ENCODE measurements at places on chromosomes 13 and 19.

GRCh38 chr19:7497292-7497691 lies 8.5 kb upstream of the PEX11G start:
- DNase-seq, result no peak

DNA sequence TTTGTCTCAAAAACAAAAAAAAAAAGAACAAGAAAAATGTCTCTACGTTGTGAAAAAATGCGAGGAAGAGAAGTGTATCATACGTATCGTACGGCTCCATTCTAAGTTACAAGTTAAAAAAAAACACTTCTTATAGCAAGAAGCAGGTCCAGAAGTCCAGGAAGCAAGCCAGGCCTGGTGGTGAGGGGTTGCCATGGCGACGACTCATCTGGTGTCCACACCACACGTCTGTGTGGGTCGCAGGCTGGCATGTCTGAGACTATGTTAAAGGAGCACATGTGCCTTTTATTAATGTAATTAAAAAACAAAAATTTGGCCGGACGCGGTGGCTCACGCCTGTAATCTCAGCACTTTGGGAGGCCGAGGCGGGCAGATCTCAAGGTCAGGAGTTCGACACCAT lies 5.9 kb downstream of the MED16 start:
- no peak for DNase-seq

DNA sequence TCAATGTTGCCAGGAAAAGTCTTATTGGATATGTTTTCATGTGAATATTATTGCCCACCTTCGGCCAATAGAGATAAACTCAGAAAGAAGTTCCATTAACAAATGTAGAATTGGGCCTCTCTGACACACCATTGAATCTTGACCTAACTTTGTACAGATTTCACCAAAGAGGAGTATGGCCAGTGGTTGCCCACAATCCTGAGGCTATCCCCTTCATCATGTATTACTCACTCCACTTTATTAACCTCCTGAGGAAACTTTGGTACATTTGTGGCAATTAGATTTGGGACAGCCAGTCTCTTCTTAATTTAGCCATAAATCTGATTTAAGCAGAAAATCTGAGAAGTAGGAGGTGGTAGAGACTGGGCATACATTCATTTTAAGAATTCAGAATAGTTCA lies 53.3 kb upstream of the POSTN start:
- no peak for DNase-seq

DNA sequence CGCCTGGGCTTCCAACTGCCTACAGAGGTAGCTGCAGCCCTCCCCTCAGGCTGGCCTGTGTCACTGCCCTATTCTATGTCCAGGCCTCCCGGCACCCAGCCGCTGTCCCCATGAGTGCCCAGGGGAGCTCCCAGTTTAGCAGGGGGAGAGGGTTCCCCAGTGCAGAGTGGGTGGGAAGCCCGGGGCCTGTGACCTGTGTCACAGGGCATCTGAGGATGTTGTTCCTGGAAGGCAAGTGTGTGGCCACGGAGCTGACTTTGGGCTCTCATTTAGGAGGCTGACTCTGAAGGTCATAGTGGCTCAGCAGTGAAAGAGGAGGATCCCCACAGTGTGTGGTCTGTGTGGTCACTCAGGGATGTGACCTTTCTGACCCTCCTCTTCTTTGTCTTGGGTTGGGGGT lies 25.1 kb downstream of the PPP1R37 start:
- DNase-seq, result no peak

- no peak for DNase-seq
These were observed 14.2 kb downstream of the ZNF331 start for GRCh38 chr19:53552001-53552721.

DNA sequence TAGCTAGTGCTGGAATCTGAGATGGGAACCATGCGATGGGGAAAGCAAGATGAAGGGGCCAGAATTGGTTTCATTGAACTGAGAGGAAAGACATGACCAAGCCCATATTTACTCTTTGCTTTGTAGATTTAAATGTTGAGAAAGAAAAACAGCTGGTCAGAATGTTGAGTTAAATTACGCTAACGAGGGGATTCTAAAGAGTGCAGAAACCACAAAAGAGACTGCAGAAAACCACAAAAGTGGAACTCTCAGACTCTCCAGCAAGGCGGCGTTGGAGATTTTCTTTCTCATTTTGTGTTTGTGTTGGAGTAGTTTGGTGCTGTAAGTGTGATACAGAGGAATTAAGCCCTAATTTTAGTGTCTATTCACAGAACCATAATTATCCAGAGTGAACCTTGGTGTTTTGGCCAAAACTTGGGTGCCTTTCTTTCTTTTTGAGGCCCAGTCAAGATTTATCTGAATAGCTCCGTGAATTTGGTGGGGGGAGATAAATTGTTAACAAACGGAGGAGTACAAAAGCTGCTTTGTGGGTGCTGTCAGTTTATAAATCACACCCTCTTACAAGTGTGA lies 26.3 kb downstream of the SAE1 start:
- DNase-seq, result no peak

GRCh38 chr13:84705982-84706710 lies 823.9 kb upstream of the SLITRK1 start:
- DNase-seq, result no peak

- DNase-seq, result no peak
These were observed 44.2 kb downstream of the ZNF536 start for GRCh38 chr19:30416375-30416774.

- DNase-seq, result no peak
These were observed 116.7 kb downstream of the KLF12 start for GRCh38 chr13:74017301-74018061.

DNA sequence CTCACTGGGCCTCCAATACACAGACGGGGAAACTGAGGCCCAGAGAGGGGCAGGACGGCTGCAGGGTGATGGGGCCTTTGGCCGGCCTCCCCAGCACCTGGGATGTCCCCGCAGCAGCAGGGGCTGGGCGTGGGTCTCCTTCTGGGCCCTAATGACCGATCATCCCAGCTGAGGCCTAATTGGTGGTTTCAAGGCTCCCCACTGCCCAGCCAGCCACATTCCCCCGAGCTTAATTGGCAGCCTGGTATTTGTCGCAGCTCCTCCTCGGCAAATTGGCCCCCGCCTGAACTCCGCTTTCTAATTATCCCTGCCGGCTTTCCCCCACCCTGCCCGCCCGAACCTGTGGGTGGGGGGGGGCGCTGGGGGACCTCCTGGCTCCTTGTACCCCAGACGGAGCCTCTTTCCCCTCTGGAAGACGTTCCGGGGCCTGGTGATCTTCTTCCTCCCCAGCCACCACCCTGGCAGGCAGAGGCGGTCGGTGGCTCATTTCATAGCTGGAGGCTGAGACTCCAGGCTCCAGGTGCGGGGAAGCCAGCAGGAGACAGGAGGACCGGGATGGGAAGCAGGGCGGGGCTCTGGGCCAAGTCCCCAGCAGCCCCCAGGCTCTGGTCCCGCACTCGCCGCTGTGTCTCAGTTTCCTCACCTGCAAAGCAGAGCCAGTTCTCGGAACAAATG lies 27.2 kb upstream of the WDR18 start:
- DNase-seq, result no peak

GRCh38 chr19:35438096-35438495 lies 10.0 kb upstream of the FFAR2 start:
- DNase-seq, result no peak

- DNase-seq, result no peak
These were observed 9.0 kb upstream of the ATXN8OS start for GRCh38 chr13:70098669-70099068.

DNA sequence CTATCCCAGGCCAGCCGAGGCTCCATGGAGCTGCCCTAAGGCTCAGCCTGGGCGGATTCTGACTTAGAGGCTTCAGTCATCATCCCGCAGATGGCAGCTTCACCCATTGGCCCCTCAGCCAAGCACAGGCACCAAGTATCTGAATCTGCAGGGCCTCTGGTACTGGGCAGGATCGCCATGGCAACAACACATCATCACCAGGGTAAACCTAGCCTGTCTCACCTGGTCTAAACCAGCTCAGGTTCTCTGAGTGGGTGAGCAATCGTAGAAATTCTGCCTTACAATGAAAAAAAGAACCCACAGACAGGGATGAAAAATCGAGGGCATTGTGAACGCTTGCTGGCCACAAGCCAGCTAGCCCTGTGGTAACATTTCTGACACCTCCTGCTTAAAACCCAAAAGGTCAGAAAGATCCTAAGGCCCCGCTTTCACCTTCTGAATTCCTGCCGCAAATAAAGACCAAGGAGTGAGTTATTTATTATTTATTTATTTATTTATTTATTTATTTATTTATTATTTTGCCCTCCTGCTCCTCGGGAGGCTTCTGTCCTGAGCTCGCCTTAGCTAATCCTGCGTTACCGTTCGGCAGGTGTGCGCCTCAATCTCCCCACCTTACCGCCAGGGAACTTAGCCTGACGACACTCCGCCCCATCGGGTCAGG lies 12.0 kb upstream of the CEACAM21 start:
- DNase-seq, result no peak

DNA sequence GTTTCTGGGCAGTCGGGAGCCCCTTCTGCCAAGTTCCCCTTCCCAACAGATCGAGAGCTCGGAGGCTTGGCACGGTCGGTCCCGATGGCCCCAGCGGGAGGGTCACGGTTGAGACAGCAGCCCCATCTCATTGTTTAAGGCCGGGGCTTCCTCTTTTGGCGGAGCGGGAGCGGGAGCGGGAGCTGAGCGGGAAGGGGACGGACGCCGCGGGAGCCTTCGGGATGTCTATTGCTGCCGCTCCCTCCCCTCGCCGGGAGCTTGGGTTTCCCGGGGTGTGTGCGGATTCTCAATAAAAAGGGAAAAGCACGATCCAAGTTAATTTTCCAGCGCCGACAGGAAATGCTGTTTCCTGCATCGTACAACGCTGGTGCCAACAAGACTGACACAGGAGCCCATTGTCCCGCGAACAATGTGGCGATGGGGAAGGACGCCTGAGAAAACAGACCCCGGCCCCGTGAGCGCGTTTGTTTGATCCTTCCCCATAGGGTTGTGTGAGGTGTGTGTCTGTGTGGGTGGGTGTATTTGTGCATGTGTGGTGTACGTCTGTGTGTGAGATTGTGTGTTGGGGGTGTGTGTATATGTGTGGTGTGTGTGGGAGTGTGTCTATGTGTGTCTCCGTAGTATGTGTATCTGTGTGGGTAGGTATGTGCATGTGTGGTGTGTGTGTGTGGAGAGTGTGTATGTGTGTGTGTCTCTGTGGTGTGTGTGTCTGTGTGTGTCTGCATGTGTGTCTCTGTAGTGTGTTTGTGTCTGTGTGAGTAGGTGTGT lies 36.3 kb upstream of the FLT1 start:
- DNase-seq, result peak; percentile 88

DNA sequence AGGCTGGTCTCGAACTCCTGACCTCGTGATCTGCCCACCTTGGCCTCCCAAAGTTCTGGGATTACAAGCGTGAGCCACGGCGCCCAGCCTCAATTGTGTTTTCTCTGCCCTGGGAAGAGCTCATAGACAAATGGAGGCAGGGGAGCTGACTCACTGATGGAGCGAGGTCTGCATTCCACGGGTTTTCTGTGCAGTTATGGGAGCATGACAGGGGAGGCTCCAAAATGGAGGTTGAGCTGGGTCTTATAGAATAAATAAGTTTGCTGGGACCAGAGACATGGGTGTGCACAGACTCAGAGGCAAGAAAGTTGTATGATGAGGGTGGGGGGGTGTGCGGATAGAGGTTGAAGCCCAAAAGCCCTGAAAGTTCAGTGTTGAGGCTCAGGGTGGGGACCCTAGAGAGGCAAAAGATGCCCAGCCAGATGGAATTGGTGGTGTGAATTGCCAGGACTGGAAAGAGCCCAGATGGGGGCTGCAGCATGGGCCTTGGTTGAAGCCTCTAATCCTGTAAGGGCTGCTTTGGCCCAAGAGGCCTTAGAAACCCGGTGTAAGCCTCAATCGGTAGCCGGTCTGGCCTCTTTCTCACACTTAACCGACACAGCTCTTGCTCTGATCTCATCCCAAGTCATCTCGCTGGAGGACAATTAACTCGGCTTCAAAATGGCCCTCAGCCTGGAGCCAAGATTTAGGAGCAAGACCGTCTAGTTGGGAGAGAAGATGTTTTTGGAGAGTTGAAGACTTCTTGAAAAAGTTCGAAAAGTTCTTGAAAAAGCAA lies 1.9 kb downstream of the TPM4 start:
- DNase-seq, result no peak

DNA sequence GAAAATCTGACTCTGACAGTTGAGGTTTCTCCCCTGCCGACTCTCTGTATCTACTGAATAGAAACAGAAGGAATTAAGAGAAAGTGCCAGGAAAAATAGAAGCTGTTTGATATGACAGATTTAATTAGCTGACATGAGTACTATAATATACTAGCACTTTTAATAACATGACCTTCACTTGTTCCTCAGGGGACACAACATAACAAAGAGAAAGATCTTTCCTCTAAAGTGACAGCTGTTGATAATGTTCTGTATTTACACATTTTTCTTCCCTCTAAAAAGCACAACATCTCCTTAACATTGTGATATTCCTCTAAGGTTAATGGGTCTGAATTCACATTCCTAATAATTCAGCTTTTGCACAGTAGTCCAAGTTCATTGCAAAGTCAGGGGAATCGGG lies 1136.0 kb downstream of the PCDH17 start:
- no peak for DNase-seq

GRCh38 chr13:43339805-43340550 lies 316.6 kb downstream of the DNAJC15 start:
- DNase-seq, result no peak

- DNase-seq, result no peak
These were observed 19.0 kb downstream of the CCDC8 start for GRCh38 chr19:46394402-46394797.

- no peak for DNase-seq
These were observed 425.2 kb downstream of the FOXO1 start for GRCh38 chr13:40241125-40241798.

DNA sequence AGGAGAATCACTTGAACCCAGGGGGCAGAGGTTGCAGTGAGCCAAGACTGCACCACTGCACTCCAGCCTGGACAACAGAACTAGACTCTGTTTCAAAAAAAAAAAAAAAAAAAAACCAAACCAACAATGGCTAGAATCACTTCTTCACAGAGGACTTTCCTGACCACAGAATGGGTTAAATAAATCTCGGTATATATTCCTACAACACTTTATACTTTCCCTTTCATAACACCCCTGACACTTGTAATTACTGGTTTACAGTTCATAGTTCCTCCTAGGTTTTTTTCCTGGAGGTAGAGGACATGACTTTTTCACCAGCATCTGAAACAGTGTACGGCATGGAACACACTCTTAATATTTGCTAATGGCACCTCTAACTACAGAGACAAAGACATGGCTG lies 31.4 kb downstream of the ZDHHC20 start:
- no peak for DNase-seq
